ENCODE measurements at places on chromosomes 7 and 10.

- H3K4me3 ChIP-seq, result peak overlapping the region; percentile 96
- peaks cover 9% of the 10 kb centered on the region for H3K36me3 ChIP-seq
- H3K4me1 ChIP-seq, result peaks cover 19% of the 10 kb centered on the region
- no peak for DNase-seq
These were observed 1.2 kb downstream of the DLG5 start for GRCh38 chr10:77925410-77925794.

- peaks cover 30% of the 10 kb centered on the region for H3K36me3 ChIP-seq
- no peak overlapping the region for H3K27ac ChIP-seq
- H3K27me3 ChIP-seq, result no peaks in the 10 kb centered on the region
- no peaks in the 10 kb centered on the region for H3K4me1 ChIP-seq
- DNase-seq, result no peak
These were observed 24.3 kb downstream of the SEM1 start for GRCh38 chr7:96685353-96685752.

GRCh38 chr10:50506861-50507573 lies 116.7 kb downstream of the SGMS1 start:
- H3K4me3 ChIP-seq, result no peak overlapping the region
- H3K4me1 ChIP-seq, result peaks cover 7% of the 10 kb centered on the region
- H3K36me3 ChIP-seq, result no peaks in the 10 kb centered on the region
- peak; percentile 12 for DNase-seq
- H3K27me3 ChIP-seq, result no peaks in the 10 kb centered on the region

DNA sequence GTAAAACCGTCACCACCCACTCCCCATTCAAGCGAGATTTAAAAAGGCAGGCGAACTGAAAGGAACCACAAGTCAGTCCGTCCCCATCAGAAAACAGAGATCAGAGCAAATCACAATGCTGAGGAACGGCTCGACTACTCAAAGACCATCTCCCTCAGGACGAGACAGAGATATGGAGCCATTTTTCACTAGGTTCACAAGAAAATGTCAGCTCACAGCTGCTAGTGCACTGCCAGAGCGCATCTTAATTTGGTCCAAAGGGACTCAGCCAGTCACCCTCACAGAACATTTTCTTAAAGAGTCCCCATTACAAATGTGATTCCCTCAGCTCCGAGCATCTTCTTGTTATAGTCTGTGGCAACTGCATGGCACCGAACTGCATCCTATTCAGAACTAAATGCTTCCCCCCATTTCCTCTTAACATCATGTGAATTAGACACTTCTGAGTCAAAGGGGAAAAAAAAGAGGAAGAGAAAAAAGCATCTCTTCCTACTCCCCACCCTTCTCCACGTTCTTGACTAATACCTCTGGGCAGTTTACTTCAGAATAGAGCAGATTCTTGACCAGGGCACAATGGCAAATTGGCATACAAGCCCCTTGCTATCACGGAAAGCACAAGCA lies 683.9 kb downstream of the MAGI2 start:
- H3K27ac ChIP-seq, result no peak overlapping the region
- DNase-seq, result peak; percentile 12
- H3K36me3 ChIP-seq, result no peaks in the 10 kb centered on the region
- H3K4me1 ChIP-seq, result peaks cover 14% of the 10 kb centered on the region
- no peaks in the 10 kb centered on the region for H3K27me3 ChIP-seq
- H3K4me3 ChIP-seq, result peak overlapping the region; percentile 74

DNA sequence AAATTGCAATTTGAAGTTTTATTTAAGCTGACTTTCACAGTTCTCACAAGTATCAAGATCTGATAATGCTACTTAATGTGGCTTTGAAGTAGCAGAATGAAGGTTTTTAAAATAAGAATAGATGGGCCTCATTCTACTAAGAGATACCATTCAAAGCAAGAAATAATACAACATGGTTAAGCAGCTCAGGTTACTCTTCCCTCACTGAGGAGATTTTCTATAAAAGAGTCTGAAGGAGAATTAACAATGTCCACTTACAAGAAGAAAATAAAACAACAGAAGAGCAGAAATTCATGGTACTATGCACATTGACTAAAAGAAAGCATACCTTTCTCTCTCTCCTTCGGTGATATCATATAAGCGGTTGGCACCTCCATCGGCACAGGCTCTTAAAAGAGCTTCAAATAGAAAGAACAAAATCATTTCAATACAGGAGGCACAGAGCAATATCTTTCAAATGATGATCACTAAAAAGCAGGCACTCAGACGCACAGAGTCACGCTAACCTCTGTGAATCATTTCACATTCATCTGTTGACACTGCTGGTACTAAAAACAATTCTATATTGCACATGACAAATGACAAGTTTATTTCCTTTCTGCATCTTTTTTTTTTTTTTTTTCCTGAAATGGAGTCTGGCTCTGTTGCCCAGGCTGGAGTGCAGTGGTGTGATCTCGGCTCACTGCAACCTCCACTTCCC lies 153.1 kb downstream of the TPK1 start:
- H3K36me3 ChIP-seq, result no peaks in the 10 kb centered on the region
- no peaks in the 10 kb centered on the region for H3K27me3 ChIP-seq
- H3K4me3 ChIP-seq, result no peak overlapping the region
- H3K4me1 ChIP-seq, result peaks cover 2% of the 10 kb centered on the region
- no peak overlapping the region for H3K27ac ChIP-seq

DNA sequence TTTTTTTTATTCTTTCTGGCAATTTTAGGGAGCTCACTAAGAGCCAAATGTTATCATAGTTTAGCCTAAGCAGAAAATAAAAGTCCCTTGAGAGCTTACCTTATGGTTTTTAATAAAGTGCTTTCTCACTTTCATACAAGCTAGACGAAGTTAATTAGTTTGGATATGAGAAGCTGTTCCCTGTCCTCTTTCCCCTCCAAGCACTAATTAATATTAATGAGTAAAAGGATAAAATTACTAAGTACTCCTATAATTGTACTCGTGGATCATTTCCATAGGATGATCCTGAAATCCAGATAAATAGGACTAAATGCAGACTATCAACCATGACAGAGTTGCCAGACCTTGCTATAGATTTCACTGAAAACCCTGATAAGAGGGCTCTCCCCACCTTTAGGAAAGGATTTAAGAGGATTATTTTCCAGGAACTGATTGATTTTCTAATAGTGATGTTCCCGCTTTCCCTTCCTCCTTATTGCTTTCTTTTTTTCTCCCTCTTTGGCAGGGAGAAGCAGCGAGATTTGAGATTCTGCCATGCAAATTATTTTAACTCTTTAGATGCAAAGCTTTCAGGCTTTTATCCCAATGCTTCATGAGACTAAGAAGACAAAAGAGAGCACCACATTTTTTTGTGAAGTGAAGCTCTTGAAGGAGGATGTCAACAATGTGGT lies 58.3 kb upstream of the HECW1 start:
- no peaks in the 10 kb centered on the region for H3K27me3 ChIP-seq
- no peaks in the 10 kb centered on the region for H3K4me1 ChIP-seq
- no peaks in the 10 kb centered on the region for H3K36me3 ChIP-seq
- H3K4me3 ChIP-seq, result no peak overlapping the region

GRCh38 chr7:31464601-31465000 lies 49.3 kb upstream of the ITPRID1 start:
- H3K4me3 ChIP-seq, result no peak overlapping the region
- H3K4me1 ChIP-seq, result no peaks in the 10 kb centered on the region
- H3K27ac ChIP-seq, result no peak overlapping the region
- no peaks in the 10 kb centered on the region for H3K36me3 ChIP-seq
- no peak for DNase-seq

DNA sequence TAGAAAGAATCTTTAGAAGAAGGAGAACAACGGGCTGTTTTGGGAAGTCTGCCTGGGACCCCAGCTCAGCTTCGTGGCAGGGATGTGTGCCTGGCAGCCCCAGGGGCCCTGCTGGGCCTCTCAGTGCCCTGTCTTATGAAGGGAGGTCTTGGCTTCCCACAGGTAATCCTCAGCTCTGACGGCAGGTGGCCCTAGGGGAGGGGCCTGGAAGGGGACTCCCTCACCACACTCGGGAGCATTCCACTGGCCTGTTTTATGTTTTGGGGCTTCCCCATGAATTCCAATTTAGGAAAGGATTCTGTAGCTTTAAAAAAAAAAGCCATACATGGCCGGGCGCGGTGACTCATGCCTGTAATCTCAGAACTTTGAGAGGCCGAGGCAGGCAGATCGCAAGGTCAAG lies 3.0 kb upstream of the DMBT1 start:
- no peaks in the 10 kb centered on the region for H3K4me1 ChIP-seq
- H3K27me3 ChIP-seq, result no peaks in the 10 kb centered on the region
- H3K4me3 ChIP-seq, result no peak overlapping the region
- DNase-seq, result no peak
- H3K27ac ChIP-seq, result no peak overlapping the region
